ENCODE measurements at places on chromosomes 7 and 10. TPM values are rescaled to one million over a fixed set of nuclear protein-coding genes. Genes with fewer than 3 reads are reported as not detected.

CAPZA2 gene
- 65.6 TPM for polyA plus RNA-seq

SEMA3E gene
- 0.05 TPM for polyA plus RNA-seq

SLC4A2 gene
- 167 TPM for polyA plus RNA-seq

CALY gene
- 3.3 TPM for polyA plus RNA-seq

SYT15B gene
- polyA plus RNA-seq: not detected

LIPJ gene
- polyA plus RNA-seq: not detected

Measured in SK-N-SH (cell line).